Activated T-helper 2 cell treated with anti-CD3 and anti-CD28 coated beads, Interferon-gamma antibody, Interleukin-2, Interleukin-4, amounts not matched to agents 10 μg/mL and 5 μg/mL and 100 μg/mL, durations not matched to agents 14 hours and 24 hours and 36 hours (primary cell): ENCODE measurements at places on chromosomes 7 and 10.

- DNase-seq: no peak
These were observed 17.2 kb upstream of the ATP6V0E2 start for GRCh38 chr7:149856583-149856982.

- no peak for DNase-seq
These were observed 103.6 kb downstream of the LYZL1 start for GRCh38 chr10:29392376-29393021.

GRCh38 chr7:92313055-92313454, 67.3 kb downstream of the ANKIB1 start:
- no peak for DNase-seq

DNA sequence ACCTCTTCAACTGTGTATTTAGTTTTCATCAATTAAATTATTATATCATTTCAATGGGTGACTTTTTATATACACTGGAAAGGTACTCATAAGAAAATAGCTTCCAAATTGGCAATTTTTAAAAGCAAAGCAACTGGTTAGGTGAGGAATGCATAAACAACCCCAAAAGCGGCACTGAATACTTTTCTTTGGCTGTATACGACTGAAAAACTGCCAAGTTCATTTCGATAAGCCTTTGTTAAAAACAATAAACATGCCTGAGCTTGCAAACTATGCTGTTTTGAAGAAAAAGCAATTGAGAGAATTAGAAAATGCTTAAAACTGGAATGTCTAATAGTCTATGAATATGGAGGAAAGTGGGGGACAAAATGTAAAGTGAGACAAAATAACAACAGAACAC, 2.9 kb downstream of the SLC16A12 start:
- no peak for DNase-seq

DNA sequence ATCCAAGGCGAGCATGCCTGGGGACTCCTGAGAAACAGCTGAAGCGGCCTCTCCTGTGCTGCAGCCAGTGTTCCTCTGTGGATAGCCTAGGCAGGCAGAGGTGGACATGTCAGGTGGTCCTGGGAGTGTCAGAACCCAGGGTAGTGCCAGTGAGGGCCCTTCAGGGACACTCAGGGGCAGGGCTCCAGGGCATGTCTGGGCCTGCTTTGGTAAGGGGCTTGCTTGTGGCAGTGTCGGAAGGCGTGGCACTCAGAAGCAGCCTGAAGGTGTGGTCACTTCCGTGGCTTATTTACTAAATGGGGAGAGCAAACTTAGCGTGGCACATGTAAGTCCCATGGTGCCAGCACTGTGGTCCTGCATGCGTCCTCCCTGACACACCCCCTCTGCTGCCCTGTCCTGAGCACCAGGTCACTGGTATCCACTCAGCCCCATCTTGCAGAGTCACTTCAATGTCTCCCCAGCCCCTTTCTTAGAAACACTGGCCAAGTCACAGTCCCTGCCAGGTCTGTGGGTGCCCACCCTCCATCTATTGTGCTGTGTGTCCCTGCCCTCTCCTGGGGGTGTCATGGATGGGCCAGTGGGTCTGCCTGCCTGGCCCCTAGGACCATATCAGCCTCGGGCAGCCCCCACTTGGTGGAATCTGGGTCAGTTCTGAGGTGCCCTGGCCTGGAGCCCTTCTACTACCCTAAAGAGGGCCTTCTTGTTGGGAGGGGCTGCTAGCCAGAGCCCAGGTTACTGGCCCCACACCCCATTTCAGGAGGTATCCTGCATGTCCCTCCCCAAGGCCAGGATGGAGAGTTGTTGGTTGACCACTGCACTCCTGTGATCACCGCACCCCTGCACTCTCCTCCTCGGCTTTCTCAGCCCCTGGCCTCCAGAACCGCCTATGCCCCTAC, 6.4 kb downstream of the ZMIZ2 start:
- DNase-seq: no peak

GRCh38 chr7:118304100-118304499, 79.6 kb downstream of the ANKRD7 start:
- no peak for DNase-seq

- DNase-seq: no peak
These were observed 126.8 kb downstream of the ADRA2A start for GRCh38 chr10:111203615-111204014.

DNA sequence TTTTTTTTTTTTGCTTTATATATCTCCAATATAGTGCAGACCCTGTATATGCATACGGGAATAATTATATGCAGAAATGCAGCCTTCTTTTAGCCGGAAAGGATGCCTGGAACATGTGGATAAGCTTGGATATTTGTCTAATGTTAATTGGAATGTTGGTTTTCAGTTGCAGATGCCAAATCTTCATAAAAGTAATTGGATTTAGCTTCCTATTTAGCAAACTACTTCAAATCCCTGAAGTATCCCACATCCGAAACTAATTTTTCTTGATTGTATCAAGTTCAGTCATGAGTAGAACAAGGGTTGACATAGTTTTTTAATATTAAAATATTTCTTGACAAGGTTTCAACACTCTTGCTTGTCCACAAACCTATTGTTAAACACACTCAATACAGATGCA, 281.7 kb downstream of the BBS9 start:
- no peak for DNase-seq

DNA sequence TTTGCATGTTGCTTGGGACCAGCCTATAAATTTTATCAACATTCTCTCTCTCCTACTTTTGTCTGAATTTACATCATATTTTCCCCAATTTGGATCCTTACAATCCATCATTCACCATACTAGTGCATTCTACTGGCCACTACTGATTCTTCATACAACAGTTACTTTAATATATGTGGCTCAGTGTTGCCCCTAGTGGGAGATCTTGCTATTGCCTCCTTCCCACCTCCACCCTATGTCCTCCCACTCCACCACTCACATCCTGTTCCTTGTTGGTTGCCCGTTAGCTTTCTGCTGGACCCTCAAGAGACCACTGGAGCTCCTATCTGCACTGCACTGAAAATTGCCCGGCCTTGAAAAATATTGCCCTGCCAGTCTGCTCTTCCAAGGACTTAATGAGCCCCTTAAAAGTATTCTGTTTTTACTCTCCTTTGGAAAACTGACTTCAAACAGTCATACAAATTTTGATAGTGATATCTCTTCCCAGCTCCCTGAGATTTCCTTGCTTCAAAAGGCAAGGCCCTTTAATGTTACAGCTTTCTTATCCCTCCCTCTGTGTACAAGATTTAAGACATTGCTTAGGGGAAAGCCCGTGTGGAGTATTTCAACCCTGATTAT, 243.2 kb upstream of the TMEM229A start:
- no peak for DNase-seq

- DNase-seq: no peak
These were observed 8.7 kb upstream of the LIPM start for GRCh38 chr10:88793712-88794299.

DNA sequence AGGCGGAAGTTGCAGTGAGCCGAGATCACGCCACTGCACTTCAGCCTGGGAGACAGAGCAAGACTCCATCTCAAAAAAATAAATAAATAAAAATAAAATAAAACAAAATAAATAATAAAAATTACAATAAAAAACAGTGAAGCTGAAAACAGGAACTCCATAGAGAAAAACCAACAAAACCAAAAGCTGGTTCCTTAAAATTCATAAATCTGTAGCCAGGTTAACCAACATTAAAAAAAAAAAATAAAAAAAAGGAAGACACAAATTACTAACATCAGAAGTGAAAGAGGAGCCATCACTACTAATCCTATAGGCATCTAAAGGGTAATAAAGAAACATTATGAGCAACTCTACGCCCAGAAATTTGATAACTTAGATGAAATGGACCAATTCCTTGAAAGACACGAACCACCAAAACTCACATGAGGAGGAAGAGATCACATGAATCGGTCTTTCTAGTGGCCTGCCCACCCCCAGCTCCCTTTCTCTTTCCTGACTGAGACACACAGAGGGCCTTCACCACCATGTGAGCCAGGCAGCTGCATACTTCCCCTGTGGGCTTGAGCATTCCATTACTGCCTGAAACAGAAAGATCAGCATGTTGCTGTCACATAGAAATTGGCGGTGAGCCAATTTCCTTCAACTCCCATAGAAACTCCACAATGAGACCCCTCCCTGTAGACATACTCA, 208.7 kb downstream of the MAD1L1 start:
- no peak for DNase-seq

DNA sequence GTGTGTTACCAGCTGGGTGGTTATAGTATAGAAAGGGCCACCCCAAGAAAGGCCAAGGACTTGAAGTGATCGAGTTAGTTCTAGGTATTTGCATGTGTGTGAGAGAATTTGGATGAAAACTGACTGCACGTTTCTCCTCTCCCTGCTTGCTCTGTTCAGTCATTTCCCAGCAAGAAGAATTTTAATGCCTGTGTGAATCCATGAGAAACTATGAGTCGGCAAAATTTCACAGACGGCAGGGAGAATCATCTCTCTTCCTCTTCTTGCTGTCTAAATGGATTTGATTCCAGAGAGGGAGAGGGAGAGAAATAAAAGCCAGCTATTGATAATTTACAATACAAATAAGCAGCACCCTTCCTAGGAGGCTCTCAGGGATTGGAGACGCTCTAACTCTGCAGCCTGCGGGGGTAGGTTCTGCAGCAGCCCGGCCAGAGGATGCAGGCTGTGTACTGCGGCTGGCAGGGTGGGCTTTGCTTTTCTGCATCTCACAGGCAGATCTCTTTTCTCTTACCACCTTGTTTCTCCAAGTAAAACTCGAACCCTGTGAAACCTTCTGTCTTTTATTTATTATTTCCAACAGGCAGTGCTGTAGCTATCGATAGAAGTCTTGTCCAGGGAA, 183.6 kb downstream of the TCF7L2 start:
- no peak for DNase-seq

DNA sequence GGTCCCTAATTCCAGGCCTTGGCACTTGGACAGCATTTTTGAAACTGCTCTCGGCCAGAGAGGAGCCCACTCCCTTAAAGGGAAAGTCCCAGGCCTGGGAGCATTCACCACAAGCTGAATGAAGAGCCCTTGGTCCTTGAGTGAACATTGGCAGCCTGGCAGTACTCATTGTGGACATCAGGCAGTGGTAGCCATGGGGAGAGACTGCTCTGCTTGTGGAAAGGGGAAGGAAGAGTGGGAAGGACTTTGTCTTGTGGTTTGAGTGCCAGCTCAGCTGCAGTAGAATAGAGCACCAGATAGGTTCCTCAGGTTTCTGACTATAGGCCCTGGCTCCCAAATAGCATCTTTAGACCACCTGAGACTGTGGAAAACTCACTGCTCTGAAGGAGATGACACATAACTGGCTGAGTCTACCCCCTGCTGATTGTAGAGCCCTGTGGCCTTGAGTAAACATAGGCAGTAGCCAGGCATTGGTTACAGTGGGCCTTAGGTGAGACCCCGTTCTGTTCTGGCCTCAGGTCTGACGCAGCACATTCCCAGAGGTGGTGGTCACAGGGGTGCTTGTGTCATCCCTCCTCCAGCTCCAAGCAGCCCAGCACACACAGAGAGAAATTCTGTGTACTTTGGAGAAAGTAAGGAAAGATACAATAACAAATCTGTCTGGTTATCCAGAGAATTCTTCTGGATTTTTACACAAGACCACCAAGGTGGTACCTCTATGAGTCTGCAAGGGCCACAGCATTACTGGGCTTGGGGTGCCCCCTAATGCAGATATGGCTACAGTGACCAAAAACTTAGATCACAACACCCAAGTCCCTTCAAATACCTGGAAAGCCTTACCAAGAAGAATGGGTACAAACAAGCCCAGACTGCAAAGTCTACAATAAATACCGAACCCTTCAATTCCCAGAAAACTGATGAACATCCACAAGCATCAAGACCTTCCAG, 153.8 kb downstream of the GNAI1 start:
- no peak for DNase-seq

DNA sequence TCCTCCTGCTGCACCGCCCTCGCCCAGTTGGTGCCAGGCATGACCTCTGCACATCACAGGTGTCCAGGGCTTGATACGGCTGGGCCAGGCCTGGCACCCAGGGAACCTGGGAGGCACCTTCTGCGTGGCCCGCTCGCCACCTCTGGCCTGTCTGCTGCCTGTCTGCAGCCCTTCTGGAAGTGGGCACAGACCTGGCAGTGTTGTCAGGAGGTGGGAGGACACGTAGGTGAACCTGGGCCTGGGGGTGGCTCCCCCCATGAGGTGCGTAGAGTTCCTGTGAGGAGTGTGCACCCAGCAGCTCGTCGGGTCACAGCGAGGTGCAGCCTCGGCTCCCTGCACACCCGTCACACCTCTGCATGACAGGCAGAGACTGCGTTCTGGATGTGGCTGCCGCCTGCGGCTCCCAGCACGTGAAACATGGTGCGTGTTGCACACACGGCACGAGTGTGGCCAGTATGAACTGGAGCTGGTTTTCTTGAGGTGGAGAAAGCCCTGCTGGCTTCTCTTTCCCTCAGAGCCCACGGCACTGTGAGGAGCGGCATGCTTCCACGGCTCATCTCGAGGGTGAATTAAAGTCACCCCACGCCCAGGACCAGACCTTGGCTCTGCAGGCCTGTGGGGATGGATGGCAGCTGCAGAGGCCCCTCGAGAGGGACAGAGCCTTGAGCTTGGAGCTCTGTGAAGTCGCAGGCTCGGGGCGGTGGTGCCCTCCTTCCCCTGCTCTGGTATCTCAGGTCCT, 24.8 kb downstream of the INPP5A start:
- DNase-seq: no peak

- no peak for DNase-seq
These were observed 47.3 kb upstream of the OIT3 start for GRCh38 chr10:72846238-72846637.

DNA sequence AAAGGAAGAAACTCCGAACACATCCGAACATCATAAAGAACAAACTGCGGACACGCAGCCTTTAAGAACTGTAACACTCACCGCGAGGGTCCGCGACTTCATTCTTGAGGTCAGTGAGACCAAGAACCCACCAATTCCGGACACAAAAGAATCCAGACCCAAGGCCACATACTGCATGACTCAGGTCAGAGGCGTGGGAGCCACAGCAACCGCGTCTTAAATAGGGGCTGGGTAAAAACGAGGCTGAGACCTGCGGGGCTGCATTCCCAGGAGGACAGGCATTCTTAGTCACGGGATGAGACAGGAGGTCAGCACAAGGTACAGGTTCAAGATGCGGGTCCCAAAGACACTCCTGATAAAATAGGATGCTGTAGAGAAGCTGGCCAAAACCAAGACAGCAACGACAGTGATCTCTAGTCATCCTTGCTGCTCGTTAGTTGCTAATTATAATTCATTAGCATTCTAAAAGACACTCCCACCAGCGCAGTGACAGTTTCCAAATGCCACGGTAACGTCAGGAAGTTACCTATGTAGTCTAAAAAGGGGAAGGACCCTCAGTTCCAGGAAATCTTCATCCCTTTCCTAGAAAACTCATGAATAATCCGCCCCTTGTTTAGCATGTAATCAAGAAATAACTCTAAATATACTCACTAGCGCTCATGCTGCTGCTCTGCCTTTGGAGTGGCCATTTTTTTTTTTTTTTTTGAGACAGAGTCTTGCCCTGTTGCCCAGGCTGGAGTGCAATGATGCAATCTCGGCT, 19.3 kb downstream of the AP5Z1 start:
- DNase-seq: no peak

- no peak for DNase-seq
These were observed 265.2 kb downstream of the RPS24 start for GRCh38 chr10:78298835-78299234.

- DNase-seq: no peak
These were observed 305.8 kb downstream of the MDFIC start for GRCh38 chr7:115227473-115228235.
